Trophoblast cell (in vitro differentiated cells and primary cell): ENCODE measurements at places on chromosomes 1 and 21.
A peak's percentile ranks its signal among the peaks of the same experiment; 100 is the strongest.

DNA sequence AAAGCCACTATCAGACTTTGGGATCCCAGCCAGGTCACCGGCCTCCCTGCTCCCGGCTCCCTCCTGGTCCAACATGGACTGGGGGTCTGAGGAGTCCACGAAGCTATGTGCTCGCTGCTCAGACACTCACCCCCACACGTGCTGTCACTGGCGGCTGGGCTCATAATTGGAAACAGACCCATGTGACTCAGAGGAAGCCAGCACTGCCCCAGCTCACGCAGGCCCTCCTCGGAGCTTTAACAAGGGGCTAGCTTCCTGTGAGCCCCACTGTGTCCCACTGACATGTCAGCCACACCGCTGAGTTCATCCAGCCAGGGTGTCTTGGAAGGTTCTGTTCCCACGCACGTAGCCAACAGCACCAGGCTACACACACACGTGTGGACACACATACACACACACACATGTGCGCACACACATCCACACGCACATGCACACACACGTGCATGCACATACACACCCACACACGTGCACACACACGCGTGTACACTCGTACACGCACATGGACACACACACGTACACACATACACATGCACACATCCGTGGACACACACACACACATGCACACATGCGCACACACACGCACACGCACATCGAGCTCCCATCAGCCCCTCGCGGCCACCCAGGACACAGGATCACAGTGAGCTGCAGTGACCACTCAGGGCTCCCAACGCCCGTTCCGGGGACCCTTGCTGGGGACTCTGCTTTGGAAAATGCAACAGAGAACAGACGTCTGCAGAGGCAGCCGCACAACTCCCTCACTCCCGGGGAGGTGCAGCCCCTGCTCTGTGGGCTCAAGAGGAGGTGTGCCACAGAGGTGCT lies 18.4 kb upstream of the COL6A2 start:
- DNase-seq, result no peak

DNA sequence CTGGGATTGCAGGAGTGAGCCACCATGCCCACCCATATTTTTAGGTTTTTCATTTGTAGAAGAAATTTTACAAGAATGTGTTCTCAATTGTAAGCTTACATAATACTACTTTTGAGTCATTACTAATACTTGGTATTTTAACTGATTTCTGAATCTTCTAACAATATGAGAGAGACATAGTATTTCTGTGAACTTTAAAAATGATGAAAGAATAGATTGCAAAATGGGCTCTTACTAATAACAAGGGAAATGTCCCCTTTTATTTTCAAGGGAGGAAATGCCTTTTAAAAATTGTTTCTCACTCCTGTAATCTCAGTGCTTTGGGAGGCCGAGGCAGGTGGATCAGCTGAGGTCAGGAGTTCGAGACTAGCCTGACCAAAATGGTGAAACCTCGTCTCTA lies 5.9 kb downstream of the AGO3 start:
- peak; percentile 33 for DNase-seq

DNA sequence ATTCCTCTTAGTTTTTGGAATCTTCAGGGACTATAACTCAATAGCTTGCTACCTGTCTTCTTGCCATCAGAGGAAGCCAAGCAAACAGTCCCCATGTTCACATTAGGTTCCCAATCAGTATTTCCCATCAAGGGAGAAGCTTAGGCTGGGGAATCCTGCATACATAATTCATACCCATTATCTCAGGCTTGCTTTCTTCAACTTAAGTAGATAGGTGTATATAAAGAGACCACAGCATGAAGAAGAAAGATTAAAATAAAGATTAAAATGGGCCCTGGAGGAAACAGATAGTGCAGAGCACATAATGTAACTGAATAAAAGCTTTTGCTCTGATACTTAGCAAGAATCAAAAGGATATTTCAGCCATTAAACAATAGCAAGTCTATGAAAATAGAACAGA lies 29.0 kb upstream of the KCNK1 start:
- no peak for DNase-seq

- peak; percentile 4 for DNase-seq
Measured at GRCh38 chr1:84156210-84156621, 12.1 kb downstream of the PRKACB start.

- DNase-seq, result no peak
Measured at GRCh38 chr1:206714331-206715058, 29.8 kb downstream of the MAPKAPK2 start.

DNA sequence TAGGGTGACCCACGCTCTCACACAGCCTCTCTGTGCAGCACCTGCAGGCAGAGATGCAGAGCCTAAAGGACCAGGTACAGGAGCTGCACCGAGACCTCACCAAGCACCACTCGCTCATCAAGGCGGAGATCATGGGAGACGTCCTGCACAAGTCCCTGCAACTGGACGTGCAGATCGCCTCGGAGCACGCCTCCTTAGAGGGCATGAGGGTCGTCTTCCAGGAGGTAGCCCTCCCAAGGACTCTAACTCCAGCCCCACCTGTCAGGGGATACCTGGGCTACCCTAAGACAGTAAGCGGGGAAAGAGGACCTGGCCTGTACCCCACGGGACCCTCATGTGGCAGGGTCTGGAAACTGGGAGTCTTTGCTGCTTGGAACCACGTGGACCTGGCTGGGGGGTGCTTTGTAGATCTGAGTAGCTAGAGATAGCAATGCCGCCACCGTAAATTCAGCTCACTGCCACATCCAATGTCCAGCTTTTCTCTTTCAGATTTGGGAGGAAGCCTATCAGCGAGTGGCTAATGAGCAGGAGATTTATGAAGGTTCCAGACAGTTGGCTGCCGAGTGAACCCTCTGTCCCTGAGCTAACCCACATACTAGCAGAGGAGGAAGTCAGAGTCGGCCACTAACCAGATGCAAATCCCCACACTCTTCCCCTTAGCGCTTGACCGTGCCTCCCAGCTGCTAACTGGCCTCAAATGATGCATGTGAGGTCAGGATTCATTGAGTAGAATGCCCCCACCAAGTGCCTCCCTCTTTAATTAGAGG lies 6.5 kb downstream of the RNF207 start:
- DNase-seq, result no peak

GRCh38 chr1:74502432-74502831 lies 10.0 kb downstream of the LRRC53 start:
- DNase-seq, result peak; percentile 62

DNA sequence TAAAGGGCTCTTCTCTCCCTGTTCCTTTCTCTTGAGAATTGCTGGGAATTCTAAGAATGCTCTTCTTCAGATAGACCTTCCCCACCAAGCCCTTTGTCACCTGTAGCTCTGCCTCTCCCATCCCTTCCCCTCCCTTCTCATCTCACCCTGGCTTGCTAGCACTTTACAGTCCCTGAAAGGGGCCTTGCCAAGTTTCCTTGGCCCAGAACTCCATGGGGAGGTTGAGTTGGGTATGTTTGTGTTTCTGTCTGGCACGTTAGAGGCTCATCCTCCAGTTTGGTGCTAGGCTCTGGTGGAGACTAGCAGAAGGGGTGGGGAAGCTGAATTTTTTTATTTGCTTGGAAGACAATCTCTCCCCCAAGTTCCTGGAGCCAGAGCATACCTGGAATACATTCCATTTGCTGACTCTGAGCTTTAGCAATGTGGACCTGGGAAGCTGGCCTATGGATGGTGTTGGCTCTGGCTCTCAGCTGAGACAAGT lies 4.9 kb downstream of the CGN start:
- DNase-seq, result peak; percentile 49

GRCh38 chr1:165631342-165632151 lies 513 bp downstream of the MGST3 start:
- peak; percentile 75 for DNase-seq

DNA sequence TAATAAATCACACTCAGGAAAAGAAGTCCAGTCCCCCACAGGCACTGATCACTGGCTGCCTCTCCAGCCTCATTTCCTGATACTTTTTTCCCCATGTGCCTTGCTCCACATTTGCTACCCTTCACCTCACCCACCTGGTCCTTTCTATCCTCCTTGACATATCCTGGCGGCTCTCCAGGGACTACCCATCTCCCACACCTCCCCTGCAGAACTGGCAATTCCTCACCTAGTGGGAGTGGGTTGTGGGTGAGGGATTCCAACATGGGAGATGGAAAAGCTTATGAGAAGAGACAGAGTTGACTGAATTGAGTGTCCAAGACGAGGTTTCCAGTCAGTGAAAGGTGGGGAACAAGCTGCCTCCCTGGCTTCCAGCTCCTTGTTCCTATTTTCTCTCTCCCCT lies 69.6 kb downstream of the FCRL5 start:
- DNase-seq, result no peak

DNA sequence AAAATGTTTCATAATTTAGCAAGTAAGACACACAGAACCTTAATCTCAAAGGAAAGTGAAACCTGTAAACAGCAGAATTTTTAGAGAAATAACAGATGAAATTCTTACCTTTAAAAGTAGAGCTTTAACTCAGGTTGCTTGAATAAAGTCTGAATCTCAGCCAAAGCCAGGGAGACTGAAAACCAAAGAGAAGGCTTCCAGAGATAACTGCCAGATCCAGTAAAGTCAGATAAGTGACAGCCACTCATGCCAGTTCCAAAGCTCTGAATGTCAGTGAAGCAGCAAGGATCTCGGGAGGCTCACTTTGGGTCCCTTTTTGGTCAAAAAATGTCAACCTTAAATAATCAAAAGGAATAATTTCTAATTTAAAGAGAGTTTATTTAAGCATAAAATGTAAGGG lies 199.9 kb upstream of the CHRM3 start:
- DNase-seq, result no peak

DNA sequence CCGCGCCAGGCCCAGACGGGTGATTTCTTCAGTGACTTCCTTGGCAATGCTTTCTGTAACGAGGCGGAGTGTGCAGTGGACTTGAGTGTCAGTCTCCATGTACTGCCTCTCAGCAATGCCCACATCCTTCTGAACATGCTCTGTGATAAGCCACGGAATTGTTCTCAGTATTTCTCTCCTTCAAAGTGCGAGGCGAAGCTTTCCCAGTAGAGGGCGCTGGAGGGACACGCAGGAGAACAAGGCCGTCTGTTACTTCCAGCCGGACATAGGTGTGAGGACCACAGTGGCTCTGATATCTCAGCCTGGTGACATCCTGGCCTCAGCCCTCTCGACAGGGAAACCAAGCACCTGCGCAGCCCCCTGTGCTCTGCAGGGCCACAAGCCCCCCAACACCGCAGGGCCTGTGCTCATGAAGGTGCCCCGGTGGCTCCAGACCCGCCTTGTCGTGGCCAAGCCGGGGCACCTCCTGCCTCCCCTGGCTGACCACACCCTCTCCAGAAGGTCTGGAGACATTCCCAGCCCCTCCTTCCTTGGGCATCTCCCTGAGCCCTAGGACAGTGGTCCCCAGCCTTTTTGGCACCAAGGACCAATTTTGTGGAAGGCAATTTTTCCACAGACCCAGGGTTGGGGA lies 46.1 kb upstream of the BACE2 start:
- DNase-seq, result peak; percentile 98

DNA sequence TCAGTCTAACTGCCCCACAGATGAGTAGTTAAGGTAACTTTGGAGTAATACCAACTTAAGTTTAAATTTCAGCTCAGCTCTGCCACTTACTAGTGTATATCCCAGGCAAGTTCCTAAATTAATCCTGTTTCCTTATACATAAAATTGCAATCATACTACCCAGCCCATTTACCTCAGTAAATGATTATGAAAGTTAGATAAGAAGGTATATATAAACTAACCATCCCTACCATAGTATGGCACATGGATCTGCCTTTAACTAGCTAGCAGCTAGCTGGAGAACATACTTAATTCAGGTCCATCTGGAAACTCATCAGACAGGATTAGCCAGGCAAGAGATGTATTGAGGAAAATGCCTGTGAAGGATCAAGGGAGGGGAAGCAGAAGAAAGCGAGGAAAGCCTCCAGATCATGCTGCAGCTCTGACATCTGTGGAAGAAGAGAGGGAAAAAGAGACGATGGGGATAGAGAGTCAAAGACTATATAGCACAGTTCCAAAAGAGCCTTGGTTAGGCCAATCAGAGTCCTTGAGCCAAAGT lies 8.0 kb upstream of the JAK1 start:
- DNase-seq, result no peak

DNA sequence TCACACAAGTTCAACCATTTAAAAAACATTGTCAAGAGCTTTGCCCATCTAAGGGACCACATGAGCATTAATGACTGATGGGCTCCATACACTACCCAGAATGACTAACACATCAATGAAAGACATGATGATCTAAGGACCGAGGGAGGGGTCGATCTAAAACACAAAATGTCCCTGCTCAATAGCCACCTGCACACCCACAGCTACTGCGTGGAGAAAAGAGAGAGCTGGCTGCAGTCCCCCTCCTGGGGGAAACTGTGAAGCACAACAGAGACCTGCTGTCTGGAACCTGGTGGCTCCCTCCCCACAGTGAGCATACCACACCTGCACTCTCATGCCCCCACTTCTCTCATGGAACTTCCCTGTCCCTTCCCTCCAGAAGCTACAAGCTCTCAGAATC lies 130.1 kb upstream of the ERG start:
- DNase-seq, result no peak

DNA sequence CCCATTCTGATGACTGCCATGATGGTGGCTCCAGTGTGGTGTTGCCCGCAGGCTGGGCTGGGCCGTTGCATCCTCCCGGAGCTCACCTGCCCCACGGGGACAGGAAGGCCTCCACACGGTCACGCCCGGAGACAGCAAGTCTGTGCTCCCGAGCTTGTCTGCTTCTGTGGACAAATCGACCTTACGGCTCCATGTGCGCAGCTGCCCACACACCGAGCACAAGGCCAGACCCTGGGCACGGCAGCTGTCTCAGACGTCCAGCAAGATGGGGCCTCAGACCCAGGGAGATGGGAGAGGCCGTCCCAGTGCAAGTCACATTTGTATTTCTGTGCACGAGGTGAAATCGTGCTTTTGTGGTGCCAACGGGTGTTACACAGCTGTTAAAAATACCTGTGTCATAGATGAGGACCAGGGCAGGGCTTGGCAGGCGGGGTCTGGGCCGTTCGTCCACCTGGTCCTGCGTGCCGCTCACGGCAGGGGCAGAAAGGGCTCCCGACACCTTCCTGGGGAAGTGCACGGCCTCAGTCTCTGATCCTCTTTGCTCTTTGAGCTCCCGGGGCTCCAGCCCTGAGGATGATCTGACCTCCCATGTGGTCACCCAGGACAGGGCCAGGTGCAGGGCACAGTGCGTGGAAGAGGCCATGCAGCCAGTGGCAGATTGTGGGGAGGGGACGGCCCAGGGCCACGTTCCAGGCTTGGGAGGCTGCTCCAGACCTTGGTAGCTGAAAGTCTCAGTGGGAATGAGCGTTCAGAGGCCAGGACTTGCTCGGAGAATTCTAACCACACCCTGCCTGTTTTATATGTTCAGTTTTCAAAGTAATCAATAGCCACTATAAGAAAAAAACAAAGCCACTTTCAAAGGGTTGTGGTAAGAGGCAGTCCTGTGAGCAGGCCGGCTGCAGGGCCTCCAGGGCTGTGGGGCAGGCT lies 13.5 kb downstream of the COL6A1 start:
- DNase-seq, result no peak
